ENCODE measurements at places on chromosomes 2 and 18.
A peak's percentile ranks its signal among the peaks of the same experiment; 100 is the strongest.

- no peak for DNase-seq
Observed at GRCh38 chr2:103003750-103004260, 242.0 kb downstream of the TMEM182 start.

DNA sequence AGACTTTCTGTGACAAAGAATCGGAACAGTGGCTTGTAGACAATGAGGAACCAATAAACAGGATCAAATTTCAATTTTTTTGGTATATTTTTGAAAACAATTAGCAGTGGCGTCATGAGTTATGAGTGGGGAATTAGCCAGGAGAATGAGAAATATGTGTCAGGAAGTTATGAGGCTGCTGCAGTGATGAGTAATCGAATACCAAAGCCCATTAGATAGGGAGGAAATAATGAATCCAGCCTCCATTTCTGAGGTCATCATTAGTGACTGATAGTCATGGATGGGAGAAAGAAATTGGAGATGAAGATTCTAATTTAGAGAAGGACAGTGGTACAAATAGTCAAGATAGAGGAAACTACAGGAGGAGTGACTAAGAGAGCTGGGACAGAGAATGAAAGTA, 673.1 kb upstream of the VRK2 start:
- DNase-seq, result no peak

GRCh38 chr2:241599615-241600014, 37.3 kb downstream of the THAP4 start:
- no peak for DNase-seq

GRCh38 chr2:32825291-32825712, 121.5 kb upstream of the LTBP1 start:
- DNase-seq, result no peak

- DNase-seq, result peak; percentile 29
Observed at GRCh38 chr18:38611036-38611964, 1045.7 kb upstream of the CELF4 start.

- no peak for DNase-seq
Observed at GRCh38 chr2:168584911-168585310, 128.8 kb downstream of the CERS6 start.

- DNase-seq, result peak; percentile 34
Observed at GRCh38 chr18:21911551-21911950, 171.0 kb downstream of the MIB1 start.

DNA sequence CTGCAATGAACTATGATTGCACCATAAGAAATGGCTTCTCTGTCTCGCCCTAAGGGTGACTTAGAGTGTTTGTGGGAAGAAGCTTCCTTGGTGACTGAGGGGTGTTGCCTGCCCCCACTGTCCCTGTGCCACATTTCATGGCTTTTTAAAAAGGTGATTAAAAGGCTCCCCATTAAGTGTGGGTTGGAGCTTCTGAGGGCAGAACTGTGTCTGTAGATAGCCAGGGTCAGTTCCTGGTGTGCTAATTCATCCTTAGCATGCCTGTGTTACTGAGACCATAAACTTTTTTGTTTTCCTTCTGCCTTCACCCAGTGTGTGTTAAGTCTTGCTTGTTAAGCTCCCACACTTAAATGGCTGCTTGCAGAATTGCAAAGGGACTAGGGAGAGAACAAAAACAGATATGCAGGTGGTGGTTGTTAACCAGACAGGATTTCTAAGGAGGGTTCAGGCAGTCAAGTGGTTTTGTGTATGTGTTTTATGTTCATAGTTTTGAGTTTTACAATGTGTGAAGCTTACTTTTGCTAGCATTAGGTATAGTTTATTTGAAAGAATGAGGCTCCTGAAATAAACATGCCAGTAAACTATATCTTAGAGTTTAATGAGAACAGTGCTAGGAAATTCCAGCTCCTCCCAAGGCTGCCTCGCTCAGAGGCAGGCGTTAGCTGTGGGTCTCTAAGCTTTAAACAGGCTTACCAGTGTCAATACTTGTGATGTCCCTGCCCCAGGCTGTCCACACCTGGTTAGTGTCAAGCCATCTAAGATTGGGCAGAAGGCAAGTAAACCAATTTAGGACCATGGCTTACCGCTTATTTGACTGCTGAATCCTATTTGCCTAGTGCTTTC, 14.5 kb downstream of the CERS6 start:
- DNase-seq, result no peak

DNA sequence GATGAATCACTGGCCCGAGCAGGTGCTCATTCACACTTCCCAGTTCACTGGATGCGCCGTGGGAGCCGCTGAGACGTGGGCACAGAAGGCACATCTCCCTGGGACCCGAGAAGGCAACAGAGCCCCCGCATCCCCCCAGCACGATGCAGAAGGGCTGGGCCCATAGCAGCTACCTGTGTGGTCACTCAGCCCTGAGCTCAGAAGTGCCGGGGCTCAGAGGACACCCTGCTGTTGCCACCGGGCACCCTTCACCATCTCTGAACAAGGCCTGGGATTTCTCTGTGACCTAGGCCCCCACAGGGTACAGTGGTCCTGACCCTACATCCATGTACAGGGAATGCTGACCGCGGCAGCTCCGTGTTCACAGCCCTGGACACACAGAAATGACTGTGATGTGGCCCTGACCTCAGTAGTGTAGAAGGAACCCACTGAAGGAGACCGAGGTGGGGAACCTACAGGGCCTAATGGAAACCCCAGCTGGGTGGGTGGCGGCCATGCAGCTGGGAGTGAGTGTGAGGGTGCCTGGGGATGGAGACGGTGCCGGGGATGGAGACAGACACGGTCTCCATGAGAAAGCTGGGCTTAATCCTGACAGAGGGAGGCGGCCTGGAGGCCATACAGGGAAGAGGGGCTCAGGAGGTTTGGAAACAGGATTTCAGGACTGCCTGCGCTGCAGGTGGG, 111.9 kb upstream of the OTOS start:
- no peak for DNase-seq

GRCh38 chr2:15200581-15200980, 360.6 kb downstream of the NBAS start:
- no peak for DNase-seq

- no peak for DNase-seq
Observed at GRCh38 chr18:2480536-2480935, 90.8 kb downstream of the METTL4 start.

DNA sequence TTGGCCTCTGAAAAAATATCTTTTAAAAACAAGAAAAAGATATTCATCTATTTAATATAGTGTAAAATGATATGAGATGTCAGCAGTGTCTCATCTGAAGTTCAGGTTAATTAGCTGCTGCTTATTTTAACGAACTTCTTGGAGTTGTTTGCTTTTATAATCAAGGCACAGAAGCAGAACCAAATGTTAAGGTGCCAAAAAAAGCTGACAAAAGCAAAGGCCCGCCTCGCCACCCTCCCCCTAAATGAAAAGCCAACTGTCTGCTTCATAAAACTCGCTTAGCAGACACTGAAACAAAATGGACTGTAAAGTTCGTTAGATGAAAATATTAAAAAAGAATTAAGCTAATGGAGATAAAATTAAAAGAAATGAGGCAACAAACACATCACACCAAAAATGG, 562.6 kb downstream of the ZEB2 start:
- no peak for DNase-seq

DNA sequence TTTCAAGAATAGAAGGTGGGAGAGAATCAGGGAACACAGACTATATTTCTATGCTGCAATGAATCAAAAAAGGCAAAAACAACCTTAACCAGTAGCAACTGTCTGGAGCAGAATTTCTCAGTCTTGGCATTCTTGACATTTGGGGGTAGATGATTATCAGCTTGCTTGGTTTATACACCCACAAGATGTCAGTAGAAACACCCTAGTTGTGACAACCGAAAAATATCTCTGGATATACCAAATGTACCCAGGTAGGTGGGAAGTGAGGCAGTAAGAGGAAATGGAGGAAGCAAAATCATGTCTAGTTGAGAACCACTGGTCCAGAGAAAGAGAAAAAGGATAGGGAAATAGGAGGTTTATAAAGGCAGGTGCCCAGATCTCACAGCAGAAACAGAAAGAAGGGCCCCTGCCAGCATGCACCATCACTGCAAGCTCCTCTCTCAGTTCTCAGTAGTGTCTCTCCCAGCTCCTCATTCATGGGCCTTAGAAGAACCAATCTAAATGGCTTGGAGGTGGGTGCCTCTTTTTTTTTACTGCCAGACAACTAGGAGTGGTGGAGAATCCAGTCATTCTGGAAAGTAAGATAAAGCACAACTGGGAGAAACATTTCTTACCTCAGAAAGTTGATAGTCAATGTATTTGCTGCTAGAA, 50.4 kb downstream of the MBD2 start:
- DNase-seq, result no peak

DNA sequence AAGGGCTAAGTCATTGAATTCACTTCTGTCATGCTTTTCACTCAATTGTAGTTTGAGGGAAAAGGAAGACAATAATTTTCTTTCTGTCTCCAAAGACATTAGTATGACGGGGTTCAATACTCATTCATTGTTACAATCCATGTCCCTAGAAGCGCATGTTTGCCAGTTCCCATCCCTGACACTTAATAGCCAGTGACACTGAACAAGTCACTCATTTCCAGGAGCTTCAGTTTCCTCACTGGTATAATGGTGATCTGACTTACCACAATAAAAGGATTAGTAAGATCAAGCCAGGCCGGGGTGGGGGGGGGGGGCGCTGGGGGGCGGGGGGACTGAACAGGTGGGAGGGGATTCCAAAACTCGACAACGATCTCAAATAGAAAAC, 144.8 kb upstream of the MAP3K20 start:
- DNase-seq, result no peak

- DNase-seq, result no peak
Observed at GRCh38 chr2:85831735-85832134, 57.1 kb downstream of the ST3GAL5 start.

- DNase-seq, result no peak
Observed at GRCh38 chr2:54768772-54769428, 45.4 kb downstream of the EML6 start.

GRCh38 chr18:58042826-58043490, 1.1 kb upstream of the NEDD4L start:
- DNase-seq, result no peak

DNA sequence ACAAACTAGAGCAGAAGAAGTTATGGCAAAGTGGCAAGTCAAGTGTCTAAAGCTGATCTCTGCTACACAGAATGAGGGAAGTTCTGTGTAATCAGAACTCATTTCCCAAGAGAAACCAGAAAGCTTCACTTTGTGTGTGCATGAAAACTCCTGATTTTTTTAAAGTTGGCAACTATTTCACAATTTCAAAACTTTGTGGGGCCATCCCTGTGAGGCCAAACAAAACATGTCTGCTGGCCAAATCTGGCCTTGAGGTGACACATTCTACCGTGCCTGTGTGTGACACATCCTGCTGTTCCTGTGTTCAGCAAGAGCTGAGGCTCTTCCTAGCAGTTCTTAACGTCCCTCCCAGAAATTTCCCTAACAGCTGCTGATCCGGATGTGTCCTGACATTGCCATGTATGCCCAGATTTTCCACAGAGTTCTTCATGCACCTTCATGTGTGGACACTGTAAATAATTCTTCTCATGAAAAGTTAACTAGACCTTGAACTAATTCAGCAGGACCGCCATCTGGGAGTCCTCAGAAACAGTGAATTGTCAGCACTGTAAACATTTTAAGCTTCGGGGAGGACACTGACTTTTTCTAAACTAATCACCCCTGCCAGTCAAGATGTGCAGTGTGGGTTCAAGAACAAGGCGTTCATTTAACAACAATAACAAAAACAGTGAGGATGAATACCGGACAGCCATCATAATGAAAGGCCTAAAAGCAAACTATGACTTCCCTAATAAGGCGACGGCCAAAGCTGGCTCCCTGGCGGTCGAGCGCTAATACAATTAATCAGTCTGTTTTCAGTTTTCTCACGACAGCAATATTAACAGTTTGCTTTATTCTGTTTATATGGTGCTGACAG, 99.0 kb downstream of the PLEKHM3 start:
- no peak for DNase-seq

DNA sequence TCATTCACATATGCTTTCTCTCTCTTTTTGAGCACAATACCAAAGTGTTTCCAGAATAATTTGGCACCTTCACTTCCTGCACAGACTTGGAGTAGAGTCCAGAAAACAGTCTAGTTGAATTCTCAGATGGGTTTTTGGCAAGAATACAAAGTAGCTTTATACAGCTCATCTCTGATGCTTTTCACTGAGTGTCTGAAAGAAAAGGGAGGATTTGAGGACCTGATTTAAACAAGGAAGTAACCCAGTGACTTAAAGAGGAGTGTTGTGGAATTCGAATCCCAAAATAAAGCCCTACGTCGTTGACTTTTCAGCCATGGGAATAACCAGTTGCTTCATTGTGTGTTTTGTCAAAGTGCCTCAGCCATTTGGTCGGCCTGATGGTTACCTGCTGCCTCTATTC, 31.8 kb downstream of the METAP1D start:
- no peak for DNase-seq

DNA sequence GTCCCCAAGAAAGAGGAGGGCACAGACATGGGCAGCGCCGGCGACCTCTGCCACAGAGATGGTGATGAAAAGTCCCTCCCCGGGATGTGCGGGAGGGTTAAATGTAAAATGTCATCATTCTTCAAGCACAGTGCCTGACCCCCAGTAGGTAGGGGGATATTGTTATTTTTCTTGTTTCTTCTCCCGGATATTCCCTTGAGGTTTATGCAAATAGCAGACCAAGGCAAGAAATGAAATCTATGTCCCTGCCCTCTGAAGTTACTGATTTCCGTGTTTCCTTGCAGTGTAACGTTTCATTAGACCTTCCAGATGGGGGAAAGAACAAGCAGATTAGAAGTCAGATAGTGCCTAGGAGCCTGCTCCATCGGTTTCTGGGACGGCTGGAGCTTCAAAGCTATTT, 158.3 kb downstream of the KLHL29 start:
- DNase-seq, result no peak

- DNase-seq, result no peak
Observed at GRCh38 chr2:39725401-39725800, 53.7 kb downstream of the THUMPD2 start.

DNA sequence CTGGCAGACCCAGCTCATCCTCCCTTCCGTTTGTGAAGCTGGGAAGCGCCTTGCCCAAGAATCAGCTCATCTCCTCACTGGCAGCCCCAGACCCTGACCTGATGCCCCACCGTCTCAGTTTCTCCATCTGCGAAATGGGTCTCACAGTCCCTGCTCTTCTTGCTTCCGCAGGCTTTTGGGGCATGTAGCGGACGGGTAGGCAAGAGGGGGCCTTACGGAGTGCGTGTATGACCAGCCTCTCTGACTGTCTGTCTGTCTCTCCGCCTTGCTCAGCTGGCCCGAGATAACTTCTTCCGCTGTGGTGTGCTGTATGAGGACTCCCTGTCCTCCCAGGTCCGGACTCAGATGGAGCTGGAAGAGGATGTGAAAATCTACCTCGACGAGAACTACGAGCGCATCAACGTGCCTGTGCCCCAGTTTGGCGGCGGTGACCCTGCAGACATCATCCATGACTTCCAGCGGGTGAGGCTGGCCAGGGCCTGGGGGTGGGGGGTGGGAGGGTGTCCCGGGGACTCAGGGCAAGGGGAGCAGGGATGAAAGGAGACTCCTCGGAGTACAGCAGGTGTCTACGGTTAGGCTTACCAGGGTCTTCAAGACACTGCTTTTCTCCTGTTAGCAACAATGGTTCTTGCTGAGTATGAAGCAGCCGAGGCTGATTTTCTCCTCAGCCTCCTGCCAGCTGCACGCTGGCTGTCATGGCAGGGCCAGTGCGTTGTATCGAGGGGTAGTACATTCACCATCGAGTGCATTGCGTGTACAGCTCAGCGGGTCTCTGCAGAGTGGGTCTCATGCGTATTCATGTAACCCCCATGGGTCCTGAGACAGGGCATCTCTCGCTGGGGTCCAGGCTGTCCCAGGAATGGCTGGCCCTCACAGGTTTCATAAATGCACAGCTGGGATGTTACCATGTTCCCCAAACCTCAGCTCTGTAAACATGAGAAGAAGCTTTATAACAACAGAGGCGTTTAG, 10.9 kb downstream of the ITM2C start:
- DNase-seq, result no peak
